ENCODE measurements at places on chromosomes 6 and 20.
A peak's percentile ranks its signal among the peaks of the same experiment; 100 is the strongest.

- DNase-seq: no peak
These were observed 33.7 kb upstream of the PLEKHG1 start for GRCh38 chr6:150565945-150566344.

GRCh38 chr20:55103188-55103587, 627.8 kb downstream of the DOK5 start:
- peak; percentile 10 for DNase-seq

DNA sequence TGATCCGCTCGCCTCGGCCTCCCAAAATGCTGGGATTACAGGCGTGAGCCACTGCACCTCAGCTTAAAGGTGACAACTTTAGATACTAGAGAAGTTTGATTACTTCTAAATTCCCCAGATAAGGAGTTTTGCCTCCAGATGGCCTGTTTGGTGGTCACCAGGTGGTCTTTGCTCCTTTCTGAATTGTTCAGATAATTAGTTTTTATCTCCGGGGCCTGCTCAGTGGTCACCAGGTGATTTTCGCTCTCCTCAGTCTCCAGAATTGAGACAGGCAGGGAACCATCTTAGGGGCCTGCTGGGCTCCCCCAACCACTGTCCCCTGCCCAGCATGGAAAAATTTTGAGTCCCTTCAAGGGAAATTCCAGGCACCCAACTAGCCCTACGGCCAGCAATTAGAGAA, 62.6 kb downstream of the GPR6 start:
- DNase-seq: no peak

DNA sequence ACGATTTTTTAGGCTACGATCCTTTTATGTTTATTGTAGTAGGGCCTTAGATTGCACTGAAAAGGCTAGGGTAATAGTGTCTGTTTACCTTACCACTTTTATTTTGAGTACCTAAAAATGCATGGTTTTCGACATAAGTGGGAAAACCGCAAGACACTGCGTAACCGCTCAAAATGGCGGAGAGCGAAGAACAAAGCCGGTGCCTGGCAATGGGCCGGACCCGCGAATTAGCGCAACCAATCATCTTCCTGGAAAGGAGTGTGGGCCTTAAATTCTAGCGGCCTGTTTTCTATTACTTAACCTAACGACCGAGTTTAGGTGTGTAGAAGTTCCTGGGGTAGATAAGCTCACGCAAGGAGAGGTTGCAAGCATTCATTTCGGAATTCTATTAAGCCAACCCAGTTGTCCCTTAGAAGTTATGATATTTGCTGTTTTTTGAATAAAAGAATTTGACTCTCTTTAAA, 118.0 kb downstream of the HFE start:
- peak; percentile 91 for DNase-seq

DNA sequence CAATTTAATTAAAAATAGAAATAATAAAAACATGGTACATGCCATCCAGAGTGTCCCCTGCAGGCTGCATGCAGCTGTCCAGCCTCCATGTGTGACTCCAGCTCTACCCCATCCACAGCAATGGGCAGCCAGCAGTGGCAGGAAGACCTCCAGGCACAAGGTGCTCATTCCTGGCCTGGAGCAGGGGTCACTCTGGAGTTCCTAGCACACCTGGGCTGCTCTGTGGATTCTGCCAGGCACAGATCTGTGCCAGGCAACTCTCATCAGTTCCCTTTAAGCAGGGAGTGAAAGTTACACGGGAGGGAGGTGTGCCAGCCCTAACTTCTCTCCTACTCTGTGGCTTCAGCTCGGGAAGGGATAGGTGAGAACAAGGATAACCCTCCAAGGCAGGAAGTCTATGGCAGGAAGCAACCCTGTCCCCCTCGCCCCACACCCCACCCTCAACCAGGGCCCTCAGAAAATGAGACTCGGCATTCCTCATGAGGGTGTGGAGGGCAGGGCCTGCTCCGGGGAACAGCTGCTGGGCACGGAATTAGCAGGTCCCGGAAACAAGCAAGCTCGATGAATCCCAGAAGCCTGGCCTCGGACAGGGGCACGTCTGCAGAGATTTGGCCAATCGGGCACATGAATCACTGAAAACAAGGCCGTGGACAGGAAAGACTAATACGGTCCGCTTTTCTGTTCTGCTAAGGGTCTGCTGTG, 10.0 kb downstream of the JPH2 start:
- DNase-seq: no peak

DNA sequence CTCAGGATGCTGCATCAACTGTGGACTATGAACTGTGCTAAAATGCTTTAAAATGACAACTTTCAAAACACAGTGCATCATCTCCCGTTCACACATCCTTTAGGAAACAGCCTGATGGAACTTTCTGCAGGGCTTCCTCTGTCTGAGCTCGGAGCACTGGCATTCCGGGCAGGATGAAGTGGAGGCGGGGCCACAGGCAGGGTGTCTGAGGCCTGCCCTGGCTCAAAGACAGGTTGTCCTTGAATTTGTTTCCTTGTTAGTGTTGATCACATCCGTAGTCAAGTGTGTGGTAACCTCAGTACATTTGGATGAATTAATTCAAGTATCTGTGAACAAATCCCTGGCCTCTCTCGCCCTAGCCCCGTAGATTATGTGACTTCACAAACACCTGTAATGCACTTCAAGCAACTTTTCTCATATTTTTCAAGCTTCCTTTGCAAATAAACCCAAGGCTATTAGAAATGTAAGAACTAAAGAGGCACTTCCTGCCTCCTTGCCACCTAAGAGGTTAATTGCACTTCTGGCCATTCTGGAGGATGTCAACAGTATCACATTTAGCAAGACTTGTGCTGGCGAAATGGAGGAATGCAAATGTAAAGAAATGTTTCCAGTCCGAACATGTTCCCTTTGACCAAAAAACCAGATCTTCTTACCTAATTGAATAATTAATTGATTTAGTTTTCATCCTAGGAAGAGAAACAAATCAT, 3.1 kb downstream of the CD93 start:
- DNase-seq: no peak

DNA sequence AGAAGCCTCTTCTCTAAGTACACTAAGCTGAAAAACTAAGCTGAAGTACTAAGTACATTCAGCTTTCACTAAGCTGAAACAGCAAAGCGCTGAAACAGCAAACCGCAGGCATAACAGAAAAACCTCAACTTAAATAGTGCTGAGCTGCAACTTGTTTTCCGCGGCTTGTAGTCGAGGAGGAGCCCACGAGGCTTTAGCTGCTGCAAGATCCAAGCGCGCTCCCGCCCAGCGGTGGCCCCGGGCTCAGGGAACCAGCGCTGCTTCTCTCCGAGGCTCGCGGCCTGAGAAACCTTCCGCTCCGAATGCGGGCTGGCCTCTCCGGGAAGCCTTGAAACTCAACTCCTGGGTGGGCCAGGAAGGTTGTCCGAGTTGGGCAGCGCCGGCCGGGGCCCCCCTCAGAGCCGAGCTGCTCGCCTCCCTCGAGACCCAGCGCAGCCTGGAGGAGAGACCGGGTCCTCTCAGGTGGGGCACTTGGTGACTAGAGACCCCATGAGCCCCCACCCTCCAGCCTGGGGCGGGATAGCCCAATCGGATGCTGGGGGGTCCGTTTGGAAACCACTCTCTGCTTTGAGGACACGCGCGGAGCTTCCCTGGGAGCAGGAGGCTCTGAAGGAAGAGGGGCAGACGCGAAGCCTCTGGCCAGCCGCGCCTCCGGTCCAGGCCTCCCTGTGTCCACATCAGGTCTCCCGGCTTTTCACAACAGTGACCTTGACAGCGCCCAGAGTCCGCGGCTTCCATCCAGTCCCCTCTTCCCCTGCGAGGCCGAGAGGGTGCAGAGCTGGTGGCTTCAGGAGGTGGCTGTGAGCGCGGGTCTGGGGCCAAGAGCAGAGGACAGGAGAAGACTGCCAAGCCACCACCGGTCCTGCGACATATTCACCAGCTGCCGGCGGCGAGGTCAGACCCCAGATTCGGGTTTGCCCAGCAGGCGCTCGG, 38.1 kb upstream of the HLA-E start:
- DNase-seq: peak; percentile 92

DNA sequence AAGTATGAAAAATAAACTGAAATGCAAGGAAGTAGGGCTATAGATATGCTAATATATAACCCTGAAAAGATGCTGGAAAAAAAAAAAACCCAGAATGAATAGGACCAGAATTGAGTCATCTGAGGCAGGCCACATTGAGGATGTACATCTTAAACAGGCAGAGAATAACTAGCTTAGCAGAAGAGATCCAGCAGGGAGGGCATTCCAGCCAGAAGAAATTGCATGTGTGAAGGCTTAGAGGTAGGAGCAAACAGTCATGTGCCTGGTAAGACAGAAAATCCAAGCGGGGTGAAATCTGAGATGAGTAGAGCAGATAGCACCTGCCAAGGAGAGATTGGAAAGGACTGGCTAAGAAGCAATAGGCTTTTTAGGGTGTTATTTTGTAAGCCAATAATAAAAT, 2.6 kb downstream of the COL19A1 start:
- no peak for DNase-seq

DNA sequence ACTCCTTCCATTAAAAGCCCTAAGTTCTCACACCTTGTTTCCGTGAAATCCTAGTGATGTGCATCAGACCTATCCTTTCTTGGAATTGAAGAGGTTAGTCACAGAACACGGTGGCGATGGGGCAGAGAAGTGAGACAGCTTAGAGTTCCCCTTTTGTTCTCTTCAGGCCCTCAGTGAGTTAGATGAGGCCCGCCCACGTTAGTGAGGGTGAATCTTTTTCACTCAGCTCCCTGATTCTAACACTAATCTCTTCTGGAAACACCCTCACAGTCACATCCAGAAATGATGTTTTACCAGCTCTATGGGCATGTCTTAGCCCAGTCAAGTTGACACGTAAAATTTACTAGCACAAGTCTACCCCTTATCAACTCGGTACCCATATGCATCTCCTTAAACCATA, 172.7 kb upstream of the NOX3 start:
- no peak for DNase-seq

GRCh38 chr20:53316206-53316937, 277.3 kb downstream of the ZNF217 start:
- no peak for DNase-seq

- no peak for DNase-seq
These were observed 20.6 kb upstream of the SIRPA start for GRCh38 chr20:1874450-1875182.

DNA sequence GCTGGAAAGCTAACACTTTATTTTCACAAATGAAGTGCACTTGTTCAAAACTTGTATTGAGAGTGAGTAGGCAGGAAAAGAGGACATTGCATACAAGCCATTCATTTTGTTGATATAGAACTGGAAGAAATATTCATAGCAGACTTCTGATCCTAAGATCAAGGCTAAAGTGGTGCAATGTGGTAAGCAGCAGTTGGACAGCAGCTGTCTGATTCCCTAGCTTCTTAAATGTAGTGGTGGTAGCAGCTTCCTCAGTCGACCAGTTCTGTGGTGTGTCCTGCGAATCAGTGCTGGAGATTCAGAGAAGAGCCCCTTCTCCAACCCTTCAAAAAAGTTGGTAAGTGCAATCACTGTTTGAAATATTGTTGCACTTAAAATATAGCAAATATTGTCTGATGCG, 281.7 kb upstream of the GJE1 start:
- DNase-seq: no peak

DNA sequence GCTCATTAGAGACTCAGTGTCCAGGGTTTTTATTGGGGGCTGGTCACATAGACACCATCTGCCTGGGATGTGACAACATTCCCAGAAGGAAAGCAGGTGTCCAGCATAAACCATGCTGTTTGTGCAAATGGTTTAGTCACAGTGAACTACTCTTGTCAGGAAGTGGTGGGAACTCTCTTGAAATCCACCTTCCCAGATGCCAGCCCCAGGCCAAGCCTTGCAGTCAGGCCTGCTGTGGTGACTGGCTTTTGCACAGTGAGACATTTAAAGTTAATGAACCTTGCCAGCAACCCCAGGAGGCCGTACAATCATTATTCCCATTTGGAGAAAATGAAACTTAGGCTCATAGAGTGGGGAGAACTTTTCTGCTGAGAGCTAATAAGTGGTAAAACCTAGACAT, 242.5 kb upstream of the KCNG1 start:
- DNase-seq: no peak

DNA sequence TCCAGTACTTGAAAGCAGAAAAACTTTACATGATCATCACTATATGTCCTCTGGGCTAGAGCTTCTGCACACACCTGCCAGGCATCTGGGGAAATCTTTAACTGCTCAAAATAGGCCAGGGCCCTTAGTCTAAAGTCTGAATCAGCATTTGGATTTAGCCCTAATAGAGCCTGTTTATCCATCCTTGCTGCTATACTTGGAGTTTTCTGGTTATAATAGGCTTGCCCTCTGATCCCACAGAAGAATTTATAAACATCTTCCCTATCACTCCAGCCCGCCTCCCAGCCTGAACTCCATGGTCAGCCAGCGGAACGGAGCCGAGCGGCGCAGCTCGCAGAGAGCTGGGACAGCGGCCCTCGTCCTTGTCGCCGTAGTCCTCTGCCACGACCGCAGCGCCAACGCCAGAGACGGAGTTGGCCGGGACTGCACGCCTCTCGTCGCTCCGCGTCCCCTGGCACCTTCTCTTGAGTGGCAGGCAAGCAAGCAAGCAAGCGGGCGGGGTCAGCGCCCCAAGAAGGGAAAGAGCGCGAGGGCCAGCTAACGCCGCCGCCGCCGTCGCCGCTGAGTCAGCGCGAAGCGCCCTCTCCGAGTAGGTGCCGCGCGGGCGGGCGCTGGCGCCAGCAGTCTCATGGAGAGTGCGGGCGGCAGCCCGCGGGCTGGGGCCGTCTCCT, 25.4 kb upstream of the ASIP start:
- DNase-seq: no peak

DNA sequence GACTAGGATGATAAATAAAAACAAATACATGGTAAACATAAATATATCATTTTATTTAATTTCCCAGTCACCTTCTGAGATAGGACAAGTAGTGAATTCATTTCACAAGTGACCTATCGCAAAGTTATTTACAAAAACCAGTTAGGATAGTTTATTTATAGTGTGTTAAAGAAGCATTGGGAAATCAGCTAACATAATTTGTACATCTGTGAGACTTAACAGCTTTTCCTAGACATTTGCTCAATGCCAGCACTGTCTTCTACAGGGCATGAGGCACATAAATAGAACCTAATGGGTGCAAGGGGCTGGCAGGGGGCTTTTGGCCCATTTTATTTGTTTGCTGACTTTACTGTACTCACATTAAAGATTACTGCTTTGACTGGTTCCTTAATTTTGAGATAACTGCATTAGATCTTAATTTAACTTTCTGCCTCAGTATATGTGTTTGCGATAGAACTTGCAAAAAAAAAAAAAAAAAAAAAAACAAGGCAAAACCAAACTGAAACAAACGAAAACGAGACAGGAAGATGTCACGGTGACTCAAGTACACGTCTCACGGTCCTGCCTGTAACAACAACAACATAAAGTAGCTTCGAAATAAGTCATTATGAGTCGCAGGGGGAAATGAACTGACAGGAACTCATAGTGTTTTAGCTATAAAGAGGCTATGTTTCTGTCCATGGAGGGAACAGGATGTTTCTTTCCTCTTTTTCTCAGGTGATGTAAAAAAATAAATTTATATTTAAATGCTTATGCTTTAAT, 133.7 kb upstream of the GMDS start:
- DNase-seq: no peak

Data from Jurkat, Clone E6-1 (cell line).